ENCODE measurements at places on chromosomes 16 and 17.

DNA sequence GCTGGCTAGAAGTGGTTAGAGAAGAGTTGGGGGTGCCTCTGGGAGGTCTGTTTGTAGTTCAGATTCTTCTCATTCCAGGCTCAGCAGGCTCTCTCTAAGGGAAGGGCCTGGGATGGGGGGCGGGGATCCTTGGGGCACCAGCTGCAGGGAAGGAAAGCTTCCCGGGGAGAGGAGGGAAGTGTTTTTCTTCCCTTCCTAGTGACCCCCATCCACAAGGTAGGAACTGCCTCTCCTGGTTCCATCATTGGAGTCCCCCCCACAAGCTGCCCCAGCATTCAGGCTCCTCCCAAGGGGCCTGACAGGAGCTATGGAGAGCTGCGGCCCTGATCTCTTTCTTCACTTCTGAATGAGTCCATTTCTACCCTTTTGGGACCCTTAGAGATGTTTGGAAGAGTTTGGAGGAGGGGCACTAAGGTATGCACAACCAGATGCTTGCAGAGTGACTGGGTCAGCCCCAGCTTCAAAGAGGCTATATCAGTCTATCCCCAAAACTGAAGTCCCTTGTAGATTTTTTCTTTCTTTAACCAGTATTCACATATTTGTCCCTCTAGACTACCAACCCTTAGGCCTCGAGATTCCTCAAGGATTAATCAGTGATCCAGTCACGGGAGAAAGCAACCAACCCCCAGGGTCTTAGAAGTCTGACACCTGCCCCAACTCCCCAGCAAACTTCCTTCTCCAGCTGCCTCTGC lies 13.9 kb upstream of the FZD2 start:
- no peak for DNase-seq

DNA sequence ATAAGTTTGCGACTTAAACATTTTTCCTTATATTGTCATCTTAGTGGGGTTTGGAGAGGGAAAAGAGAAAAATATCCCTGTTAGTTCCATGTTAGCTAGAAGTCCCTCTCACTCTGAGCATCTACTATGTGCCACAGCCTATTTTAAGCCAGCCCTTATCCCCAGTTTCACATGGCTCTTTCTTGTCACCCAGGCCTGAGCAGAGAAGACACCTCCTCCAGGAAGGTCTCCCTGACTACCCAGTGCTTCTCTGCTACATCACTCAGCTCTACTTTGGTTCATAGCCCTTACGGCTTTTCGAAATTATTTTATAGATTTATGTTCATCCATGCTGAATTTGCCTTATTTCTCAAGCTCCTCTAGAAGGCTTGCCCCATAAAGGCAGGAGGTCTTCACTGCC lies 7.2 kb upstream of the MAP2K3 start:
- DNase-seq = no peak

DNA sequence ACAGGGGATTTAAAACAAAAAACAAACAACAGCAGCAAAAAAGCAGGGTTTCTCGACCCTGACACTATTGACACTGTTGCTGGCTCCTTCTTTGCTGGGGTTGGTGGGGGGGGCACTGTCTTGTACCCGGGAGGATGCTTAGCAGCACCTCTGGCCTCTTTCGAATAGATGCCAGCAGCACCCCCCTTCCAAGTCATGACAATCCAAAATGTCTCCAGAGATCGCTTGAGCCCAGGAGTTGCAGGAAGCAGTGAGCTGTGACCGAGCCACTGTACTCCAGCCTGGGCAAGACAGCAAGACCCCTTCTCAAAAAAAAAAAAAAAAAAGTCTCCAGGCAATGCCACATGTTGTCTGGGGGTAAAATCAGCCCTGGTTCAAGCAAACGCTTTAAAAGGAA lies 20.3 kb downstream of the SERPINF1 start:
- no peak for DNase-seq

- DNase-seq = no peak
These were observed 229.2 kb downstream of the MAP2K6 start for GRCh38 chr17:69643686-69644085.

DNA sequence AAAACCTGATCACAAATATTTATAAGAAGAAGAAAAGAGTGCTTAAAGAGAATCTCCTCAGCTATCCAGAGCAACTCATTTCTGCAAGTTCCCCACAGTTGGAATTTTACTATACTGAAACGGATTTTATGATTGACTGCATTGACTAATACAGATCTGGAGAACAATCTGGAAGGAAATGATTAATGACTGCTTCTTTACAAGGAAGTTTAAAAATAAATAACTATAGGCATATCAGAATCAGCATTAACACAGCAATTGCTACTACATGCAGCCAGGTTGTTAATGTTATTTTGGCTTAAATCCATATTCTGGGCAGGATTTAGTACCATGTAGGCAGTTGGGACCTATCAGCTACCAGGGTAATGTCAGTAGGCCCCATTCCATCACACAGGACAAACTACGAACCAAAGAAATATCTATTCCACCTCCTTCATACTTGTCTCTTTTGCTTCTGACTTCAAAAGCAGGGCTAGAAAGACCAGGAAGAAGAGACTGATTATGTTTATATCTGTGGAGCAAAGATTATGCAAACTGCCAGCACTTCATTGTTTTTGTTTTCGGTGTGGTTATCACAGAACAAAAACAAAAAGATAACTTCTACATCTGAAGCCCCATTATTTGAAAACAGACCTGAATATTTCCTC lies 3.9 kb downstream of the SKAP1 start:
- no peak for DNase-seq

DNA sequence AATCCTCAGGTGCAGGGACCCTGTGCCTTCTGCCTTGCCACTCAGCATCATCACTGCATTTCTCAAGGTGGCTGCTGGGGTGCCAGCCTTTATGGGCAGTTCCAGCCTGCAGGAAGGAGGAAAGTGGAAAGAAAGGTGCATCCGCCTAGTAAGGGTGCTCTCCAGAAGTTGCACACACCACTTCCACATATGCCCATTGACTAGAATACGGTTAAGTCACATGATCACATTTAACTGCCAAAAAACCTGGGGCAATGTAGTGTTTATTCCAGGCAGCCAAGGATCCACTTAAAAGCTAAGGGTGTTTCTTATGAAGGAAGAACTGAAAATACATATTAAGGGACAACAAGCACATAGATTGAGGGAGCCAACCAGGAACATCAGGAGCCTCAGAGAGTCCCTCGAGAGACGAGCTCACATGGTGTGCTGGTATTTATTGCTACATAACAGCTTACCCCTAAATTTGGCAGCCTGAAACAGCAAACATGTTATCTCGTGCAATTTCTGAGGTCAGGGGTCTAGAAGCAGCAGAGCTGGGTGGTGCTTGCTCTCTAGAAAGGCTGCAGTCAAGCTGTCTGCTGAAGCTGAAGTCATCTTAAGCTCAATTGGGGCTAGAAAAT lies 52.0 kb upstream of the MMP2 start:
- no peak for DNase-seq

DNA sequence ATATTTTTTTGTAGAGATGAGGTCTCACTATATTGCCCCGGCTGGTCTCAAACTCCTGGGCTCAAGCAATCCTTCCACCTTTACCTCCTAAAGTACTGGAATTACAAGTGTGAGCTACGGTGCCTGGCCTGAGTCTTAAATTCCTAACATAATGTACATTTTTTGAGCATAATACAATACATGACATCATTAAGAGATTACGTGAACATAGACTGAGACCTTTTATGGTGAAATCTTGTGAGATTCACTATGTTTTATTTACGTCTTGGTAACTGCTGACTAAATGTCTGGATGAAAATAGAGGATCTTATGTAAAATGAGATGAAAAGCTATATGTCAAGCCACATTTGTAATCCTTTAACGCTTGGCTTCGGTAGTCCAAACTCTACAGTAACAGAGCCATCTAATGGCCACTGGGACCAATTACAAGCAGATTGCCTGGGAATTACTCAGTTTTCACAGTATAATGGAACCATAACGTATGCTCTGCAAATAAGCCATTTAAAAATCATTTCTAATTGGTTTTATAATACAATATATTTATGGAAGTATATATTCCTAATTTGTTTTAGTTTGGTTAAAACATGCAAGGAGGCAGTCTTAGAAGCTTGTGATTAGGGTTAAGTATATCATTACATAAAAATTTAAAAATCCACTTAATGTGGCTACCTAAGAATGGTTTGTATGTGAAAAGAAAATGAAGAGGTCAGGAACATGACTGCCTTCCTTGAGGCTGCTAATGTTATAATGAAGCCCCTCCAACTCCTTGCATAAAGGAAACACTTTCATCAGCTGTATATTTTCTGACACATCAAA lies 8.1 kb upstream of the EFCAB13 start:
- peak; percentile 10 for DNase-seq

- peak; percentile 22 for DNase-seq
These were observed 89.8 kb downstream of the KATNIP start for GRCh38 chr16:27639561-27640276.

GRCh38 chr17:67679721-67680120 lies 38.0 kb upstream of the NOL11 start:
- no peak for DNase-seq

DNA sequence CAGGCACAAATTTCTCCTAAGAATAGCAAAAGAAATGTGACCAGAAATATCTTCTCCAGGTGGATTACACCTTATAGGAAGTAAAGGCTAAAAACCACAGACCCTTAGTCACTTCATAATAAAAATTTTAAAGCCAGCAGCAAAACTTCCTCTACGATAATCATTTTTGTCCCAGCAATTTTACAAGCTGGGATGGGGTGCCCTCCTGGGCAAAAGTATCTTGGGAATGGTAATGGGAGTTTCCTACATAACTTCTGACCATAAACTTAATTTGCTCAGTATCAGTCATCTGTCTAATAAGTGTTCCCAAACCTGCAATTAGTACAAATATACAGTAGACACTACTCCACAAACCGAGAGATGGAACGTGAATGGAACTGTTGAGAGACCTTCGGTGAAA lies 3.0 kb downstream of the PHF12 start:
- no peak for DNase-seq

Data from hematopoietic multipotent progenitor cell (in vitro differentiated cells).